Stimulated activated CD8-positive, alpha-beta memory T cell treated with anti-CD3 and anti-CD28 coated beads, Interleukin-7, amount 100 ng/mL, for 4 hours (primary cell): ENCODE measurements at places on chromosomes 11 and 22.

DNA sequence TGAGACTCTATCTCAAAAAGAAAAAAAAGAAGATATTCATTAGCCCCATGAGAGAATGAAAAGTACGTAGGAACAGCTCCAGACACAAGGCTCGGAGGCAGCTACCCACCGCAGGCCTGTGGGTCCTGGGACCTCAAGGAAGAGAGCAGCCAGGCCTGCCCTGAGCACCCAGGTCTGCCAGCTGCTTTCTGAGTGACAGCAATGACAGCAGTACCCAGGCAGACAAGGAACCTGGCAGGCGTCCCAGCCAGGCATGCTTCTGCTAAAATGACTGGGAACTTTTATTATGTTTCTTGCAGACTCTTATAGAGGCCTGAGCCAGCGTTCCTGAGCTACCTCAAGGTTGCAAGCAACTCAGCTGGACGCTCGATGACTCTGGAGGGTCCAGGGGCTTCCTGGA, 31.6 kb downstream of the CPT1A start:
- DNase-seq: no peak

DNA sequence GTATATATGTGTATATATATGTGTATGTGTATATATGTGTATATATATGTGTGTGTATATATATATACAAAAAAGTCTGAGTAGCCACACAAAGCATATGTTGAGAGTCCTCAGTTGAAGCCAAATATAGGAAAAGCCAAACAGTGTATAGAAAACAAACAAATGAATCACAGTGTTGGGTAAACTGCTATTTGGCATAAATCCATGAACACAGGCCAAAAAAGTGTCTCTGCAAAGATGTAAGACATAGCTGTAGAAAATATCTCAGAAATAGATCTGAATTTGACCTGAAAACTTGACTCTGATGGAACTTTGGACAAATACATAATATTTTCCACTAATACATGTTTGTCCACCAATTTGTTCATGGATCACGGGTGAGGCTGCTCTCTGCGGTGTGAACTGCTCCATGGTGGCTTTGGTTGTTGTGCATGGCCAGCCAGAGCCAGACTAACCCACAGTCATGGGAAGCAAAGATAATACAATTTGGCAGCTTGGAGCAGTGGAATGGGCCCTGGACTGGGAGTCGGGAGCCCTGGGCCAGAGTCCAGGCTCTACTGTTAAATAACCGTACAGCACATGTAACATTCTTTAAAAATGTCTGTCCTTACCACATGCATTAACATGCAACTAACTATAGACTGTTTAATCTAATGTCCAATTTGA, 76.9 kb upstream of the EED start:
- DNase-seq: no peak

DNA sequence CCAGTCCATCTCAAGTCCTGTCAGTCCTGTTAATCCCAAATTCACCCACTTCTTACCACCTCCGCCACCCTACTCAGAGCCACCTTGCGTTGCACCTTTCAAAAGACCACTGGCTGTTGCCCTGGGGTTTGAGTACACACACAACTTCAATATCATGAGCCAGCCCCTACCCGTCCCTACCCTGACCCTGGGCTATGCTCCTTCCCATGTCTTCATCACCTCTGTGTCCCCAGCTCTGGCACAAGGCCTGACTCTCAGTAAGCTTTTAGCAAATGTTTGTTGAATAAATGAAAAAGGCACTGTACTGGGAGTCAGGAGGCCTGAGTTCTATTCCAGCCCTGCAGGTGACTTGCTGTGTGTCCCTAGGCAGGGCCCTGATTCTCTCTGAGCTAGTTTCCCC, 26.5 kb downstream of the OTOG start:
- no peak for DNase-seq

DNA sequence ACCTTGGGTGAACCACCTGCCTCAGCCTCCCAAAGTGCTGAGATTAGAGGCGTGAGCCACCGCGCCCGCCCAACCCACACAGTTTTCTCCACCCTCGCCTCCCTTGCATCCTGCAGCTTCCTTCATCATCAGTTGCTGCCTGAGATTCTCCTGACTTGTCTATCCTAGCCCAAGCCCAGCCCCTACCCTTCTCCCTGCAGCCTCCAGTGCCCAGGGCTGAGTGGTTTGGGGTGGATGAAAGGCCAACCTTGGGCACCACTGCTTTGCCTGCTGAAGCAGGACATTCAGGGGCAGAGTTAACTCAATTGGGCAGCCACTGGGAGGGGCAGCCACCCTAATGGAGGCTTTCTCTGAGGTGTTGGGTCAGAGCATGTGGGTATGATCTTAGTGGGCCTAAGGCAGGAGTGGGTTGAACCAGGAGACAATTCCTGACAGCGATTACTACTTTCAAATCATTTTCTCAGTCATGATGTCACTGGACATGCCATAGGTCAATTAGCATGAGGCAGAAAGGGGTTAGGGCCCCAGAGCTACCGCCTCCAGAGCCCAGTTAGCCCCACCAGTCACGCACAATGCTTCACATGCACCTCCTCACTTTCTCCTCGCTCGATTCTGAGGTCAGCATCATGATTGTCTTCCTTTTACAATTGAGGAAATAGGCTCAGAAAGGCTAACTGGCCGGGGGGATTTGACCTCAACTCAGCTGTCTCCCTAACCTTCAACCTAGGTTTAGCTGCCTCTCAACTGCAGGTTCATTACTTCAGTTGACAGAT, 1.0 kb upstream of the FKBP2 start:
- no peak for DNase-seq

- DNase-seq: no peak
Measured at GRCh38 chr22:31826443-31826842, 72.6 kb downstream of the DEPDC5 start.

DNA sequence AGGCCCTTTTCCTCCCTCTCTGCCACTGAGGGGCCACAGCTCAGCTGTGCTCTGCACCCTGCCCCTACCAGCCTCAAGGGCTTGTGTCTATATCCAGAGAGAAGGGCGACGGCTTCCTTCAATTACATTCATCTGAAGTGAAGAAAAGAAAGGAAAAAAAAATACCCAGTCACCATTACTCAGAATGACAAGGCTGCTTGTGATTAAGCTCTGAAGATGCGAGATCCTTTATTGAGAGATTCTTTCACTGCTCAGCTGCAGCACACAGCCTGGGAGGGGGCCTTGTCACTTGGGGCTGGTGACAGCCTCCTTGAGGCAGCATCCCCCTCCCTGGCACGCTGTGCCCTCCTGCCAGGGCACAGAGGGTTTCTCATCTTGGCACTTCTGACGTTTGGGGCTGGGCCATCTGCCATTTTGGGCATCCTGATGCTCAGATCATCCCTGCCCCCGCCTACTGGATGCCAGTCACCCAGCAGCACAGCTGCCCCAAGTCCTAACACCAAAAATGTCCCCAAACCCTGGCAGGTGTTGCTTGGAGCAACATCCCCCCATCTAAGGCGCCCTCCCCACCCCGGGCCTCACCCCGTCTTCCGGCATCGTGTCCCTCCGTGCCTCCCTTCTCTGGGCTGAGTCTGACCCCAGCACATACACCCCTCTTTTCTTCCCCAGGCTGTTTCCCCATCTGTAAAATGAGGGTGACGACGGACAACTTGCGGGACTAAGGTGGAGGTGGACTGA, 1394.7 kb downstream of the BRD1 start:
- no peak for DNase-seq

GRCh38 chr11:87260811-87261210, 223.1 kb downstream of the TMEM135 start:
- no peak for DNase-seq

- DNase-seq: no peak
Measured at GRCh38 chr11:91261513-91261912, 963.1 kb upstream of the FAT3 start.

DNA sequence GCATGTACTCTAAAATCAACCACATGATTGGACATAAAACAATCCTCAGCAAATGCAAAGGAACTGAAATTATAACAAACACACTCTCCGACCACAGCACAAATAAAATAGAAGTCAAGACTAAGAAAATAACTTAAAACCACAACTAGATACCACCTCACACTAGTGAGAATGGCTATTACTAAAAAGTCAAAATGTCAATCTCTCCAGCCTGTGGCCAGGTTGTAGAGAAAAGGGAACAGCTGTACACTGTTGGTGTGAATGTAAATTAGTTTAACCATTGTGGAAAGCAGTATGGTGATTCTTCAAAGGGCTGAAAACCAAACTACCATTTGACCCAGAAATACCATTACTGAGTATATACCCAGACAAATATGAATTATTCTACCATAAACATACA, 1025.7 kb upstream of the TENM4 start:
- DNase-seq: no peak

DNA sequence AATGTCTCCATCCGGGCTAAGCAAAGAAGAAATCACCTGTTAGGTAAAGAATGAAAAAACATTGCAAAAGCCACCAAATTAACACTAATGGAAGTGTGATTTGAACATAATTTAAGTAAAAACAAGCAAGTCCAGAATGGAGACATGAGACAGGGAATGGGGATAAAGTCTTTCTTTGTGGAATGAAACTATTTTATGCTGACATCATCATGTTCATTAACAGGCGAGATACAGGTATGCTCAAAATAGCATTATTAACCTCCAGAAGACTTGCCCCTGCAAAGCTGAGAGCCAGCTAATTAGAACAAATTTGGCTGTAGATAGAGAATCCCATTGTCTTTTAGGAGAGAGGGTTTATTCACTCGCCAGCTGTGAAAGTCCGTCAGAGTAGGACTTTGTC, 4.9 kb upstream of the LARGE1 start:
- no peak for DNase-seq

DNA sequence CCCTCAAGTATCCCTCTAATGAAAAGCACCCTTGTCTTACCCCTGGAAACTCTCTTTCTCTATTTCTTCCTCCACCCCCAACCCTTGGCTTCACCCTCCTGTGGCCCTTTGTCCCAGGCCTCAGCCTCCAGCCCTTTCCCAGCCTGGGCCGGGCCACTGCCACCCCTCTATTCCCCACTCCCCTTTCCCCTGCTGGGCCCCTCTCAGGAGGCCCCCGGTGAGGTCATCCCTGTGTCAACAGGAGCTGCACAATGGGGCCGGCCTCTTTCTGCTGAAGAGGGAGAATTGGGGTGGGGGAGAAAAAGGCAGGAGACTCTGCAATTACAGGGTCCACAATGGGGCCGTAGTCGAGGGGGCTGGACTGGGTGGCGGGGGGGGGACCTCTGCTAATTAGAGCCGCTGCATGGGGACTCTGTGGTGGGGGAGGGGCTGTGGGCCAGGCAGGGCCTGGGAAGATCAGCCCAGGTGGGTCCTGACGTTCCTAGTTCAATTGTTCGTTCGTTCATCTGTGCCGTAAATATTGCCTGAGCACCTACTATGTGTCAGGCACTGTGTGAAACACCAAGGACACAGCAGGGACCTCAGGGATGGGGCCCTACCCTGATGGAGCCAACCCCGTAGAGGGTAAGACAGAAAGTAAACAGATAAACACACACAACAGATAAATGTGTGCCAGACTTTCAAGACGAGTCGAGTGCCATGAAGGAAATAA, 18.5 kb upstream of the MPPED1 start:
- no peak for DNase-seq

- no peak for DNase-seq
Measured at GRCh38 chr11:77203901-77204753, 76.1 kb downstream of the MYO7A start.

GRCh38 chr11:43920598-43921419, 21.6 kb upstream of the C11orf96 start:
- DNase-seq: no peak

DNA sequence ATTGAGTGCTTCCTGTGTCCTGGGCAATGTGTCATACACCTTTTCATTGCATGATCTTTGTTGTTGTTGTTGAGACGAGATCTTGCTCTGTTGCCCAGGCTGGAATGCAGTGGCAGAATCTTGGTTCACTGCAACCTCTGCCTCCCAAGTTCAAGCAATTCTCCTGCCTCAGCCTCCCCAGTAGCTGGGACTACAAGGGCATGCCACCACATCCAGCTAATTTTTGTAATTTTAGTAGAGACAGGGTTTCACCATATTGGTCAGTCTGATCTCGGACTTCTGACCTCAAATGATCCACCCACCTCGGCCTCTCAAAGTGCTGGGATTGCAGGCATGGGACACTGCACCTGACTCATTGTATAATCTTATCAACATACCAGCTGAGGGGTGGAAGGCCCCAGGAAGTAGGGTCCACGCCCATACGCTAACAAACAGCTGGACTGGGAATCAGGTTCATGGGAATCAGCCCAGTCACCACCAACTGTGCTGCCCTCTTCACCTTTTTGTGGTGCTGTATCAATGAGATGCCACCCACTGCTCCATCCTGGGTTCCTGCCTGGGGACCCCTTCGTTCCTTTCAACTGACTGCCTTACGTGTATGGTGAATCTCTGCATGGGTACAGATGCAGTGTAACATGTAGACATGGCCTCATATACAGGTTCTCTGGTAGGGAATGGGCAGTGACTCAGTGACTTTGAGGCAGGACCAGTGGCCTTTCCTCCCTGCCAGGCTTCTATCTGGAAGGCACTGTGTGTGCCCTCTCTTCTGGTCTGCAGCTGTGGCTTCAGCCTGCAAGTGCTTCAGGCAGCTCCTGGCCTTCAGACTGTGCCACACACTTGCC, 32.5 kb upstream of the YWHAH start:
- no peak for DNase-seq

- no peak for DNase-seq
Measured at GRCh38 chr11:73576185-73576614, 21.7 kb downstream of the FAM168A start.

- no peak for DNase-seq
Measured at GRCh38 chr11:6327806-6328205, 7.5 kb upstream of the CAVIN3 start.

DNA sequence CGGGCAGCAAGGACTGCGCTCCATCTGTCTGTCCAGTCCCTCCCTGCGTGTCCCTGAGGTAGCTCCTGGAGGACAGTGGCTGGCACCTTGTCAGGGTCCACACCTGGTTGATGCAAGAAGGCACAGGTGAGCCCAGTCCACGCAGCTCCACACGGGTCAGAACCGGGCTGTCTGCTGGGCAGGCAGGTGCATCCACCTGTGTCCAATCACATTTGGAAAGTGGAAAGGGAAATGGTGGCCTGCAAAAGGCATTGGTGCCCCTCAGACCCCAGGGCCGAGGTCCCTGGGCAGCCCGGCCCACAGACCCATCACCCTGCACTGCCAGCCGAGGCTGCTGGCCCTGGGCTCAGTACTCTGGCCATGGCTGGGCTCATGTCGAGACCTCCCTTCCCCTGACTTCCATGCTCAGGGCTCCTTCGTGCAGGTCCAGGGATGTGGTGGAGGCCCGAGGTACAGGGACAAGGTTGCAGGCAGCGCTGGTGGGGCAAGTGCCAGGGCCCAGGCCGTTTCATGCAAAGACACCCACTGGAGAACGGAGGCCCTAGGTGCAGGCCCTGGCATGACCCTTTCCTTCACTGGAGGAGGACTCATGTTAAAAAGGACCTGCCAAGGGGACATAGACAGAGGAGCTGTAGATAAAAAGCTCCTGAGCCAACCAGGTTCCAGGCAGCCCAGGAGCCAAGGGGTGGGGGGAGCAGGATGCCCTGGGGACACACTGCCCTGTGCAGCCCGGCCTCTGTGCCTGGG, 38.9 kb upstream of the TH start:
- no peak for DNase-seq

GRCh38 chr11:6298605-6299004, 21.7 kb downstream of the CAVIN3 start:
- DNase-seq: no peak

- DNase-seq: no peak
Measured at GRCh38 chr11:88695689-88696414, 358.3 kb upstream of the CTSC start.
